Esophagus squamous epithelium (tissue), 5 donors: ENCODE measurements at places on chromosomes 12 and 14. TPM values are rescaled to one million over a fixed set of nuclear protein-coding genes. Genes with fewer than 3 reads are reported as not detected.

TPPP2 gene
- not detected for total RNA-seq

DNA sequence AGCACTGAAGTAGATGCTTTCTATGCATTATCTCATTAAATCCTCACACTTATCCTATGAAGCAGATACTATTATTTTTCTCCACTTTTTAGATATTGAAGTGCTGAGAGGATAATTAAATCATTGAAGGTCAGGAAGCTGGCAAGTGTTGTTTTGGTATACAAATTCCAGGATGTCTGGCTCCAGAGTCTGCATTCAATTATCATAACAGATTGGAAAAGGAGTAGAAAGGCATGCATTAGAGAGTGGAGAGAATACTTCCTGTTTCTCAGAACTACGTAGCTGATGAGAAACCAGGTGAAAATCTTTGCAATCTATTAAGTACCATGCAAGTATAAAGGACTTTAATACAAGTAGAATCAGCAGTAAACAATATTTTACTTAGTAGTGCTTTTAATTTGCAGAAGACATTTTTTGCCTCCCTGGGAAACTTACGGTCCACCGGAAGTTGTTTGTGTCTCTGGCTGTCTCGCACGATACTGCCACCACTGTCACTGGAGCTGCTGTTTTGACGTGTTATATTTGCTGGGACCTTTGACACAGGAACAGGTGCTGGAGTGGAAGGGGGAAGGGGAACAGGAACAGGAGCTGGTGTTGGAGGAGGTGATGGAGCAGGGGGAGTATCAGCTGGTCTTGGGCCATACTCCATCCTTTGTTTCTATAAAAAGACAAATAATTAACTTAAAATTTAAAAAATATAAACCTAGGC is 158.0 kb downstream of the EPS8 start:
- H3K27ac ChIP-seq = no peak overlapping the region
- no peaks in the 10 kb centered on the region for H3K27me3 ChIP-seq
- no peak overlapping the region for H3K4me3 ChIP-seq
- DNase-seq = no peak
- peaks cover 11% of the 10 kb centered on the region for H3K4me1 ChIP-seq

TCTN2 gene
- total RNA-seq = 3.1 TPM

DNA sequence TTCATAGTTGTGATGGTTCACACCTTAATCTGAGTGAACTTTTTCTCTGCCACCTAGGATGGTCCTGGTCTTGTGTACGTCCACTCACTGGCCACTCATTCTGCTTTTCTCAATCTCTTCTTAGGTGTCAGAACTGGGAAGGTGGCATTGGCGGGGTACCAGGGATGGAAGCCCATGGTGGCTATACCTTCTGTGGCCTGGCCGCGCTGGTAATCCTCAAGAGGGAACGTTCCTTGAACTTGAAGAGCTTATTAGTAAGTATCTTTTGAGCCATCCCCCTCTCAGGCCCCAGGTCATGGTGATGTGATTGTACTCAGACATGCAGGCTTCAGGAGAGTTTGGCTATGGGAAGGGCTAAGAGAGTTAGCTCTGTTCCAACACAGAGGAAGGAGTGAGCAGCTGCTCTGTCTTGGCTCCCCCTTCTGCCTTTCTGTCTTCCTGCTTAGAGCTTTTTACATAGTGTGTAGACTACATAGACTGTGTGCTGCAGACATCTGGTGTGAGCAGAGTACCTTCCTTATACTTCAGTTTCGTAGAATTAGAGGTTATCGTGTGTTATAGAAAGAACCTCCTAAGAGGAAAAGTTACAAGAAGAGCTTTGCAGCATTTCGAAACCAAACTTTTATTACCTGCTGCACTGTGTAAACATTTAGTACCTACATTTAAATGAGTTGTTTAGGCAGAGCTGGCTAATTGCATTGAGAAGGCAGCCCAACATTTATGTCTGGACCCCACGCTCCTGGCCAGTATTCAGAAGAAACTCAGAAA is 54.2 kb downstream of the FNTB start:
- H3K4me1 ChIP-seq = peaks cover 14% of the 10 kb centered on the region
- no peaks in the 10 kb centered on the region for H3K36me3 ChIP-seq
- no peak for DNase-seq
- H3K27me3 ChIP-seq = no peaks in the 10 kb centered on the region
- H3K27ac ChIP-seq = no peak overlapping the region

- peaks cover 4% of the 10 kb centered on the region for H3K36me3 ChIP-seq
- peaks cover 14% of the 10 kb centered on the region for H3K4me1 ChIP-seq
- H3K27me3 ChIP-seq = no peaks in the 10 kb centered on the region
- H3K27ac ChIP-seq = no peak overlapping the region
- H3K4me3 ChIP-seq = no peak overlapping the region
- DNase-seq = no peak
Measured at GRCh38 chr12:7075518-7075917, 15.0 kb downstream of the C1S start.

ARF3 gene
- 76.2 TPM for total RNA-seq

DNA sequence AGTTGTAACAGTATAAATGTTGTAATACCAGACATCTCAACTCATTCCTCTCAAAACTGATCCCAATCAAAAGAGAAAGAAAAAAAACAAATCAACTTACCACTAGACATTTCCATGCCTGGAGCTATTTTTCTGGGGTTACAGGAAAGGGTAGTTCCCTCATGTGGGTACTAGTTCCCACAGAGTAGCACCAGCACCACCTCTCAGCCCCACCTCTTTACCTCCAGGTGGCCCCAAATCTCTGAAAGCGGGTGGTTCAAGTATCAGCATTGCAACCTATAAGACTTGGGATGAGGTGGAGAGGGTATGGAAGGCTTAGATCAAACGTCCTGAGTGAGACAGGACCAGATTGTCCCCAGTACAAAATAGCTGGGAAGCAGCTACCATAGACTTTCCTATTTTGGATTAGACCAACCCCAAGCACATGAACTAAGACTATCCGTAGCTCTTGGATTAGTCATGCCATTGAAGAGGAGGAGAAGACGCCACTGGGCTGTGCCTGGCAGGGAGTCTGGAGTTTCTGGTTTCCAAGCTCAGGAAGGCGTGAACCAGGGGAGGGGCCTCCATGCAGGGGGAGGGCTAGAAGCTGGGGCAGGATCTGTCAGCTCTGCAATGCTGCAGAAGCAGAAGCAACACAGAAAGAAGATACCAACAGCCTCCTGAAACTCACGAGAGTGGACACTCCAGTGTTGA is at the start of gene SLC39A2:
TSS of gene SLC39A2 (plus strand) at position 620 of the 693 bp plus-strand sequence. CDS start 154 bp downstream, outside the sequence.
- H3K4me3 ChIP-seq = no peak within 1 kb of the TSS
- peaks cover 32% of the 10 kb centered on the region for H3K36me3 ChIP-seq
- peaks cover 14% of the 10 kb centered on the region for H3K4me1 ChIP-seq
- H3K27ac ChIP-seq = peak within 1 kb of the TSS; percentile 83
- no peak for DNase-seq

DNA sequence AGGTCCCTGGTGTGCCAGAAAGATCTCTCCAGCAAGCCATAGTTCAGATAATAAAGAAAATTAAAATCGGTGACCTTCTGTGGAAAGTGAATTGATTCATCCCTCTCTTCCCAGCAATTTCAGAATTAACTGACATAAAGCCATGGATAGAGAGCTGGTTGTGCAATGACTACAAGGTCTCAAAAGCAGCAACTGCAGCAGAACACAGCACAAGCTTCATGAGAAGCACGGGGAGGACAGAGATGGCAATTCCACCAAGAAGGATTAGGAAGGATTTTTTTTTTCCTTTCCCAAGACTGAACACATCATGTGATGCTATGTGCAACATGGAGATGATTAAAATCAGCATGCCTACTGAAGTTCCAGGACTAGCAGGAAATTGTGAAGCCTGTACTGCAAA is 154.9 kb upstream of the PLEKHG7 start:
- H3K27me3 ChIP-seq = no peaks in the 10 kb centered on the region
- H3K4me1 ChIP-seq = peaks cover 21% of the 10 kb centered on the region
- H3K27ac ChIP-seq = no peak overlapping the region
- DNase-seq = no peak

DNA sequence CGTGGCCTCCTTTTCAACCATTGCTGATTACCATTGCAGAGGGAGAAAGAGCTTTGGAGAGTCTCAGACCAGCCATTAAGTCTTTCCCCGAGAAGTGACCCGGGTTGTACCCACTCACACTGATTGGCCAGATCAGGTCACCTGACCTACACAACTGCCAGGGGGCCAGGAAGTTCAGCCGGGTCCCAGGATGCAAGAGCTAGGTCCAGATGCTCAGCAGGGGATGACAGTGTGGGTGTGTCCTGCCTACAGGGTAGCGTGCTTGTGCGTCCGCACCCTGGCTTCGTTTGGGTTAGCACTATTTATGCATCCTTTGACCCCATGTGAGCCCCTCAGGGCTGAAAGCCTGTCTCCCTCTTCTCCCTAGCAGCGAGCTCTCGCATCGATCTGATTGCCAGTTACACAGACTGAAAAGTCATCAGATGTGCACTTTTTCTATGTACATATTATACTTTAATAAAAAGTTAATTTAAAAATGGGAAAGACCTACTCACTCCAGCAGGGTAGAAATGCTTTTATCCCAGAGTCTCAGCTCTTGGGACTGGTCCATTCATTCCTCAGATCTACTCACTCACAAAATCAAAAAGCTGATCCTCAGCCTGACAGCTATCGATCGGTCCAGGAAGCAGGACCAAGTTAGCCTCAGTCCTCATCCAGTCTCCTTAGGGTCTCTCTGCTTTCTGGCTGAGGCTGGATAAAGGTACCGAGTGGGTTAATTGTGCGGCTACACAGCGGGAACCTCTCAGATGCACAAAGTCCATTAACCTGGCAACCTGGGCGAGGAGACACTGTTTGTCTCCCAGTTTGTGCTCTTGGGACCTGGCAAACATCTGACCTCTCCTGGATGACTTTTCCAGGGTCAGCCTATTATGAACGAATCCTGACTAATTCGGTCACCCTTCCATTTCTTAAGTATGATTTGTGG is 68.0 kb downstream of the SERPINA3 start:
- H3K27me3 ChIP-seq = peaks cover 31% of the 10 kb centered on the region
- no peak for DNase-seq
- no peak overlapping the region for H3K4me3 ChIP-seq
- H3K27ac ChIP-seq = no peak overlapping the region
- H3K4me1 ChIP-seq = no peaks in the 10 kb centered on the region
- no peaks in the 10 kb centered on the region for H3K36me3 ChIP-seq

- no peaks in the 10 kb centered on the region for H3K4me1 ChIP-seq
- no peaks in the 10 kb centered on the region for H3K27me3 ChIP-seq
- no peak for DNase-seq
- no peak overlapping the region for H3K27ac ChIP-seq
- no peak overlapping the region for H3K4me3 ChIP-seq
- no peaks in the 10 kb centered on the region for H3K36me3 ChIP-seq
Measured at GRCh38 chr12:96850676-96851075, 56.4 kb upstream of the NEDD1 start.

DNA sequence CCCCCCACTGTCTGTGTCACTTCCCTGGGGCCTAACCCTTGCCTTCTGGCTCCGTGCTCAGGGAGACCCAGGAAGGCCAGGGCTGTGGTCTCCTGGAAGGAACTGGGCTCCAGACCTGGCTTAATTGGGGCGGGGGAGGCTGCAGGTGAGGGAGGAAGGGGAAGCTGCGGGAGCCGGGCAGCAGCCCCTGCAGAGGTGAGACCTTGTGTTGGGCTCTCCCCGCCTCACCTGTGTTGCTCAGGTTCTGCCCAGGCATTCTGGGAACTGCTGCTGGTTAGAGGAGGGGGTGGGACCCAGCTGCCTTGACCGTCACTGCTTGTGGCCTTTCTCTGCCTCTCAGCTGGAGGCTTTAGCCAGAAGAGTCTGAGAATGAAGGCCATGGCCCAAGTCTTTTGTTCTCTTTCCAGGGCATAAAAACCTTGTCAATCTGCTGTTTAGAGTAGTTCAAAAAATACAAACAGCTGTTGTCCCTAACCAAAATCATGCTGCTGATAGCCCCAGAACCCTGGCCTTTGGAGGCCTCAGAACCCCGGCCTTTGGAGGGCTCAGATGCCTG is 247.6 kb downstream of the CHST11 start:
- no peaks in the 10 kb centered on the region for H3K27me3 ChIP-seq
- H3K4me1 ChIP-seq = no peaks in the 10 kb centered on the region
- H3K4me3 ChIP-seq = no peak overlapping the region
- H3K36me3 ChIP-seq = no peaks in the 10 kb centered on the region

GRCh38 chr14:93005838-93006237 is 82.9 kb downstream of the CHGA start:
- peak overlapping the region; percentile 46 for H3K27ac ChIP-seq
- no peaks in the 10 kb centered on the region for H3K36me3 ChIP-seq
- no peaks in the 10 kb centered on the region for H3K27me3 ChIP-seq
- no peak for DNase-seq

DNA sequence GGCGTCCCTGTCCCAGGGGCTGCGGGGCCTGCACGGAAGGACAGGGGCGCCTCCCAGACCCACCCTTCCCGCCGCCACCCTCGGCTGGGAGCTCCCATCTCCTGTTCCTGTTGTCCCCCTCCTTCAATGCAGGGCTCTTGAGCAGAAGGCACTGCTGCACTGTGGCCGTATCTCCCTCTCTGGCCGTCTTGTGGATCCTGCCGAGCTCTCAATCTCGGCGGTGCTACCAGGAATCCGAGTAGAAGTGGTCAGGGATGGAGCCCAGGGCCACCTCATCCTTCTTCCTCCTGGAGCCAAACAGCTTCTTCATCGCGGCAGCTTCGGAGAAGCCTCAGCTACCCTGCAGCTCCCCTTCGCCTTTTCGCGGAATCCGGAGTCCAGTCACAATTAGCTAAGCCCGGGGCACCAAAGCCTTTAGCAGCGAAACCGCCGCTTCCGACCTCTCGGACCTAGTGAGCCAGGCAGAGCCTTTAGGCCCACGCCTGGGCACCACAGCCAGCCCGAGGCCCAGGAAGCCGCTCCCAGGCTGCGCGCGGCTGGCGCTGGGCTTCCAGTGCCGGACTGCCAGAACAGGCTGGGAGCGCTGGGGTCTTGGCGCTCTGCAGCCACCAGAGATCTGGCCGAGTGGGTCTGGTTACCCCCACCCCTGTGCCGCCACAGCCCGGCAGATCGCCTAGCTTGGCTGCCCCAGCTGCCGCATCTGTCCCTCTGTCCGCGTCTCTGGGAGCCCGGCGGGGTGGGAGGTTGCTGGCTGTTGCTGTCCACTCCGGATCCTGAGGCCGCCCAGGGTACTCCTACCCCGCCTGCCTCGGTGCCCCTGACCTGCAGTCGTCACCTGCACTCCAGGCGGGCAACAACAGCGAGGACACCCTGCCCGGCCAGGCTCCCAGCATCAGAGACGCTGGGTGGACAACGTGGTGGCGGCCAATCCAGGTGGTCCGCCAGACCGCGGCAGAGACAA is 69.1 kb downstream of the ASCL4 start:
- no peaks in the 10 kb centered on the region for H3K36me3 ChIP-seq
- no peak overlapping the region for H3K27ac ChIP-seq
- no peak for DNase-seq
- peak overlapping the region; percentile 18 for H3K4me3 ChIP-seq

DNA sequence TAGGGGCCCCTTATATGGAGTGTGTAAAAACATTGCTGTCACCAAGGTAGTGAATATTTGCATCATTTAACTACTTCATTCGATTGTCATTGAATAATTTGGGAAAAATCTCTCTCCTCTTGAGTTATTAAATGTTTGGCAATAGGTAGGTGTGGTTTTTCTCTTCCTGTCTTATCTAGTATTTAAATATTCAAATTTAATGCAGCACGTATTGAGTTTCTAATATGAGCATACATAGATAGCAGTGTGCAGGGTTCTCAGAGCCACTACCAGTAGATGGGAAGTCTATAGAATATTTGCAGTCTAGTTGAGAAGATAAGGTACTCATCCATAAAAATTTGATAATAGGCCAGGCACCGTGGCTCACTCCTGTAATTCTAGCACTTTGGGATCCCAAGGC is 16.7 kb downstream of the PALS1 start:
- H3K36me3 ChIP-seq = peaks cover 36% of the 10 kb centered on the region
- DNase-seq = no peak
- no peak overlapping the region for H3K27ac ChIP-seq
- peaks cover 4% of the 10 kb centered on the region for H3K4me1 ChIP-seq
- H3K27me3 ChIP-seq = no peaks in the 10 kb centered on the region

- no peaks in the 10 kb centered on the region for H3K4me1 ChIP-seq
- no peak overlapping the region for H3K27ac ChIP-seq
- no peaks in the 10 kb centered on the region for H3K36me3 ChIP-seq
- H3K4me3 ChIP-seq = no peak overlapping the region
- no peak for DNase-seq
Measured at GRCh38 chr12:32467959-32468863, 68.9 kb downstream of the FGD4 start.
